Putamen (tissue), 1 donor: ENCODE measurements at places on chromosomes 6 and 20.

- DNase-seq: no peak
These were observed 38.0 kb downstream of the PKHD1 start for GRCh38 chr6:52049252-52050050.

- DNase-seq: no peak
These were observed 25.0 kb downstream of the SIRPA start for GRCh38 chr20:1920252-1920651.

- no peak for DNase-seq
These were observed 536.1 kb downstream of the MEI4 start for GRCh38 chr6:78188891-78189290.

- DNase-seq: no peak
These were observed 1106.4 kb upstream of the CITED2 start for GRCh38 chr6:140480852-140481251.
